ENCODE measurements at places on chromosomes 3 and 15.

DNA sequence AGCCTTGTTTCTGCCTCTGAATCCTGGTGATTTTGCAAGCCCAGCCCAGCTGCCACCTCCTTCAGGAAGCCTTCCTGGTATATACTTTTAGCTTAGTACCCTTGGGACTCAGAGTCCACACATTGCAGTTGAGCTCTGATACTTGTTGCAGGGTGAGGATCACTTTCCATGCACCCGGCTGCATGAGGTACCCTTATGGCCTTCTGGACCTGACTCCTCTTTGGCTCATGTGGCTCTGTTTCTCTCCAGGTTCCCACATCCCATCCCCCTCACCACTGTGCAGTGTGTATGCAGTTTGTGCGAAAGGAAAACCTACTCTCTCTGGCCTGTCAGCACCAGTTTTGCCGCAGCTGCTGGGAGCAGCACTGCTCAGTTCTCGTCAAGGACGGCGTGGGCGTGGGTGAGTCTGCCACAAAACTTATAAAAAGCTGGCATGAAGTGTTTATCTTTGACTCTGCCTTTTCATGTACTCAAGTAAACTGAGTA lies 23.1 kb upstream of the P4HTM start:
- DNase-seq = peak; percentile 57

- no peak for DNase-seq
These were observed 11.5 kb upstream of the TEX9 start for GRCh38 chr15:56353740-56354139.

GRCh38 chr3:33940149-33940548 lies 141.7 kb downstream of the PDCD6IP start:
- DNase-seq = no peak

DNA sequence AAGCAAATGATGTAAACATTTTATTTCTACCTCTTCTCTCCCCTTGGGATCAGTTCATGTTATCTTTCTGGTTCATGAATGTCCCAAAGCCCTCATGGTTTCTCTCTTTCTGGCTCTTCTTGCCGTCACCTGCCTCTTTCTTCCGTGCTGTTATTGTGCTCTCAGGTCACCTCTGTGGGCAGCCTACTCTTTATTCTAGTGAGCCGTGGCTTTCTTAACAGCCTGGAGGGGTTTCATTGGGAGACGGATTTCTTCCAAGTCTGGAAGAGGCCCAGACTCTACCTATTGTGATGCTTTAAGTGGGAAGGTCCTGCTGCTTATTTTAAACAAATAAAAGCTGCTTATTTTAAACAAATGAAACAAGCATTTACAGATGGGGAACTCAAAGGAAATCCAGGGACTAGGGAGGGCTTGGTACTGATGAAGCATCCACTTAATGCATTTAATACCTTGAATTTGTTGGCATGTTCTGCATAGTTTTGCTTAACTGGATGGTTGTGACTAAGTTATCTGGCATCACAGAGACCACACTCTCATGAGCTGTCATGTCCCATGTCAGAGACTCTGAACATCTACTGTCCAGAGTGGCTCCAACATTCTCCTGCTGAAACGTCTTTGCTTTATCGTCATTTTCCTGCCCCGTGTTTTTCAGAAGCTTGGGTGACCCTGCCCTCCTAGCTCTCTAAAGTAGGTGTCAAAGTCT lies 443.3 kb downstream of the GABRG3 start:
- no peak for DNase-seq

DNA sequence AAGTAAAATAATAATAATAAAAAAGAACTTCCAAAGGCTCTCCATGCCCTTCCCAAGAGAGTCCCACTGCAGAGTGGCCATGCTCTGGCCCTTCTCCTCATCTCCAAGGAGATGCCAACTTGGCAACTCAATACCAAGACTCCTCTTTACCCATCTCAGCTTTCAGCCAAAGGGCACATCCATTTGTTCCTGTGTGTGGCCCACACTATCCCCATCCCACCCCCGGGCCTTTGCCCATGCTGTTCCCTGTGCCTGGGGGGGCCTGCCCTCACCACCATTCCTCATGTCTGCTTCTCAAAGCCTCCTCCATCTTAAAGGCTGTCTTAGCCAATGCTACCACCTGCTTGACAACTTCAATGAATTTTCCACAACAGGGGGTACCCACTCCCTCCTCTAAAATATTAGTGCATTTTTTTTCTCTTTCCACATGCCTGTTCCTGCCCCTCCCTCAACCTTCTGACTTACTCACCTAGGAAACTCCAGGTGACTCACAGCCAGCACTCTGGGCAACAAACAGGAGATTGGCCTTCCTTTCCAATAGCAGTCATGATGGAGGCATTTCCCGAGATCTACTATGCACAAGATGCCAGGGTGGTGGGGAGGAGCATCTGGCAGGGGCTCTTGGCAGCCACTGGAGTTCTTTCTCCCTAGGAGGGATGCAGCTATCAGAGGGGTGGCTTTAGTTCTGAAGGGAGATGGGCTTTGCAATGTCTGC lies 109.4 kb upstream of the SMAD3 start:
- no peak for DNase-seq

DNA sequence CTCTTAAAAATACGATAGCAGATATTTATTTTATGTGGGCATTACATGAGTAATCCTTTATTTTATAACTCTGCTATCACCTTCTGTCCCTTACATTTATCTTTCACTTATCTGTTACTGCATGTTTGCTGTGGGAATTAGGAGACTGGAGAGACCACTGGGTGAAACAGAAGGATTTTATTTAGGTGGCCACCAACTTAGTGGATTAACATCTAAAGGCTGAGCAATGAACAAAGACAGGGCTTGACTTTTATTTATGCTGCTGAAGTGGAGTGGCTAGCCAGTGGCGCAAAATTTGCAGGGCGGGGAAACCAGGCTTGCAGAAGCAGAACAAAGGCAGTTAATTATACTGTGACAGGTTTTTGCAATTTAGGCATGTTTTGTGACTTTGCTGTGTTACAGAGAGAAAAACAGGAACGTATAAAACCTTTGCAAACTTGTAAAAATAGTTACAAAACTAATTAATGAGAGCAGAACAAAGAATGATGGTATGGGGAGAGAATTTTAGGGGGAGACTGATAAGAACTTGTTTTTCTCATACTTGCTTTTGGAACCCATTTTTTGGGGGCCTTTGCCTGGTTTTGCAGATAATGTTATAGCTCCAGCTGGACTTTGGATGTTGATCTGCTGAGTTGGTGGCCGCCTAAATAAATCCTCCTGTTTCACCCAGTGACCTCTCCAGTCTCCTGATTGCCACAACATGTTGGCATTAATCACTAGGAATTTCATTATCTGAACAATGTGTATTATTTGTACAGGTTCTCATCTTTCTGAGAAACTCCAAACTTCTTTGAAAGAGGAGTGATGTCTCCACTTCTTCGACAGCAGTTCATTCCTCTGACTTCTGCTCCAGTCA lies 18.0 kb downstream of the KLHL24 start:
- no peak for DNase-seq

- DNase-seq = no peak
These were observed 69.7 kb upstream of the LARS2 start for GRCh38 chr3:45318689-45319088.

DNA sequence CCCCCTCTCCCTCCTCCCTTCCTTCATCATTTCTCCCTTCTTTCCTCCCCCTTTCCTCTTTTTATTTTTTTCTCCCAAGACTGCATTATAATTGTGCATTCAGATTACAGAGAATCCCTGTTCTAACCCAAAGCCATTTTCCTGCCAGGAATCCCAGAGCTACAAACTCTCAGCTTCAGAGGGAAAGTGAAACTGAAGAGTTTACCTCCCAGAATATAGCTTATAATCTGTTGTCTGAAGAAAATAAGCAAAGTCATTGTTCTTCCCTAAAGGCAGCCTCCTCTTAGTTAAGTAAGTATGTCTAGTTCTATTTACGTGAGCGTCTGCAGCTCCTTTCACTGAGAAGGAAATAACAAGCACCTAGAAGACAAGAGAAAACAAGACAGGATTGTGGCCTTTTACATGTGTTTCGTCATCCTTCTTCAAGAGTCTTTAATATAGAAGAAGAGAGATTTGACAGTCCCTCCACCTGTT lies 97.2 kb downstream of the CHST2 start:
- DNase-seq = no peak

DNA sequence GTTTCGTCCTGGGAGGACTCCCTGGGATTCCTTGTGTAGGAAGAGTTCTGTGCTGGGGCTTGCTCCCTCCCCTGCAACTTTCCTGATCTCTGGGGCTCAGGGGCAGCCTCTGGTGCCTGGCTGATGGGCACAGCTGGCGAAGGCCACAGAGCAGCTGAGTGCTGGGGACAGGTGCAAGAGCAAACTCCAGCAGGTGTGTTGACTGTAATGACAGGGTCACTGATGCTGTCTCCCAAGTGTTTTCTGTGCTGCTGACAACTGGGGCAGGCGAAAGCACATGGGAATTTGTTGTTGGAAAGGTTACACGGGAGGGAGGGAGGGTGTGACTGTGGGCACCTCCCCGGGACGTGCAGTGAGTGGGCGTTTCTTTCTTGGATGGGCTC lies 21.6 kb downstream of the CPN2 start:
- no peak for DNase-seq

DNA sequence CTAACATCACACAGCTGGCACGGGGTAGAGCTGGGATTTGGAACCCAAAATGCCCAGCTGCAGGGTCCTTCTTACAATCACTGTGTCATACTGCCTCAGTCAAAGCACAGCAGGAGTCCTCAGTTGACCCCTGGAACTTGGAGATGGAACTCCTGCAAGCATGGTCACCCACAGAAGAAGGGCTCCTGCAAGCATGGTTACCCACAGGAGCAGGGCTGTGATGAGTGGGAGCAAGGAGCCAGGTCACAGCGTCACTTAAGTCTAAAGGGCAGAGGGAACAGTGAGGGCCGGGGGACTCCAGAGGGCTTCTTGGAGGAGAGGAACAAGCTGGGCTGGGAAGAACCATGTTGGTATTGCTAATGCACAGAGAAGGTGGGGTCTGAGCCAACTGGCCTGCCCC lies 24.9 kb downstream of the CCDC33 start:
- no peak for DNase-seq

DNA sequence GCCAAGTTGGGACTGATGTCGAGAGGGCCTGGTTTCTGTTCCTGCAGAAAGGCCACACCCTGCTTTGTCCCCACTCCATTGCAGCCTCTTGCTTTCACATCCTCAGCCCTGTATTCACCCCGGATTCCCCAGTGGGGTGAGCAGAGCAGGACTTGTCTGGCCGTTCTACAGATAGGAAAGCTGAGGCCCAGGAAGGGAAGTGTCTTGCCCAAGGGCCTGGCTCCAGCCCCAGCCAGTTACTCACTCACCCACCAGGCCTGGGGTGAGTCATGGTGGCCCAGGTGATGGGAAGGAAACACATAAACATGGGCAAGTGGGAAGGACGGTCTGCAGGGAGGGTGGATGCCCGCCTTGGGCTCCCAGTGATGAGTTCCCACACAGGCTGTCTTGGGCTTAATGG lies 6.1 kb upstream of the DUSP7 start:
- DNase-seq = no peak

GRCh38 chr15:70435369-70435768 lies 328.0 kb downstream of the UACA start:
- DNase-seq = no peak

GRCh38 chr15:84081391-84082168 lies 154.0 kb upstream of the GOLGA6L4 start:
- no peak for DNase-seq

GRCh38 chr3:18135060-18135814 lies 289.9 kb downstream of the SATB1 start:
- DNase-seq = no peak

DNA sequence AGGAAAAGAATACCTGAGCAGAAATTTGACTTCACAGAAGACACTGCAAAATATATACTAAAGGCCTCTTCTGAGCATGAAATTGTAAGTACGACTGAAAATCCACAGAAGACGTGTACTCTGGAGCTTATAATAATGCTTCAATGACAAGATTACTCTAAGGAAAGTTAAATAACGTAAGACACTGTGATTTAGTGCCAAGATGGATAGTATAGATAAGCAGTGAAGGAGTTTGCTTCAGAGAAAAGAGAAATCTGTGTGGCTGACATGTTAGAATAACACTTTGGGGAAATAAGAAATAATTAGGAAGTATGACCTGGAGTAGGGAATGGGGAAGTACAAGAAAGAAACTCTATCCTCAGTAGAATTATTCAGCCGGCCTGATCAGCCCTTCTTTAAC lies 28.9 kb downstream of the ALDH1A2 start:
- DNase-seq = no peak

DNA sequence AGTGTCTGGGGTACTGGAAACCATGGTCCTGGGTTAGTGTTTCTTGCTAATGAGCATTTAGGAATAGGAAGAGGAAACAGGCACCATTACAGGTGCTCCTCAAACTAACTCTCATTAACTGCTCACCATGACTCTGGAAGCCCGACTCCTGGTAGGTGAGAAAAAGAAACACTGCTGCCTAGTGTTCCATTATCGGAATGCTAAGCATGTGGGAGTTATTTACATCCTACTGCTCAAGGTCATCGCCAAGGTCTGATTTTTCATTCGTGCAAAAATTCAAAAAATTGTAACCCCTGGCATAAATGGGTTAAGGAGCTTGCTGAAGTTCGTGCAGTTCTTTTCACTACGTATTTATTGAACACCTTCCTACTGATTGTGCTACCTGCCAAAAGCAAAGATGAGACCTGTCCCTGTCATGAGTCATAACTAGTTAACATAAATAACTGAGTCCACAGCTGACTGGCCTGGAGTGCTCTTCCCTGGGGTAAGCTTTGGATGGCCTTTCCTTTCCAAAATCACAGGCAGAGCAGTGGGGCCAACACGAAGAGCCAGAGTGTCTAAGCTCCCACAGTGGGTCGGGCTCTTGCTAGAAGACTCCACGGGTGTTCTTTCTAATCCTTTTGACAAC lies 22.7 kb upstream of the PAQR5 start:
- DNase-seq = no peak

GRCh38 chr3:153043729-153044328 lies 118.2 kb upstream of the RAP2B start:
- DNase-seq = no peak

GRCh38 chr15:85318048-85318731 lies 62.2 kb upstream of the AKAP13 start:
- peak; percentile 10 for DNase-seq

- no peak for DNase-seq
These were observed 1002.4 kb upstream of the SEMA6D start for GRCh38 chr15:46714950-46715349.

DNA sequence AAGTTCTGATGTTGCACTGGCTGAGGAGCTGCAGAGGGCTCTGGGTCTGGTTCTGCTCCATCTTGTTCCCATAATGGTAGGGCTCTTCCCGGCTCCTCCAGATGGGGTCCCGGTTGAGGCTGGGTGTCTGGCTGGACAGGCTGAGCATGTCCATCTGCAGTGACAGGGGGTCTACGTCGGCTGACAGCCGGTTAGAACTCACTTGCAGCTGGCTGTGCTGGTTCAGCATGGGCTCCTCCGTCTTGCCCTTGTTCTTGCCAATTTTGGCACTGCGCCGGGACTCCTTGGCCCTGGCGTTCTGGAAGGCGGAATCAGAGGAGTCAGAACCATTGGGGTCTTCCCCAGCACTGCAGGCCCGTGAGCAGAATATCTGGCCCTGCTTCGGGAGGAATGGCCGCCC lies 78.1 kb downstream of the PRICKLE2 start:
- DNase-seq = no peak

GRCh38 chr3:52715714-52716305 lies 9.9 kb downstream of the SPCS1 start:
- DNase-seq = no peak

GRCh38 chr15:72116731-72117485 lies 1.0 kb downstream of the MYO9A start:
- DNase-seq = no peak

All from activated naive CD4-positive, alpha-beta T cell treated with Interleukin-2 at 50 U/mL for 16 hours (primary cell).